NCI-H1694 treated with DMSO at 0.1 percent for 48 hours (cell line): ENCODE measurements at places on chromosomes 3 and 15.

GRCh38 chr3:29011441-29011840 lies 269.4 kb upstream of the RBMS3 start:
- no peak for DNase-seq

DNA sequence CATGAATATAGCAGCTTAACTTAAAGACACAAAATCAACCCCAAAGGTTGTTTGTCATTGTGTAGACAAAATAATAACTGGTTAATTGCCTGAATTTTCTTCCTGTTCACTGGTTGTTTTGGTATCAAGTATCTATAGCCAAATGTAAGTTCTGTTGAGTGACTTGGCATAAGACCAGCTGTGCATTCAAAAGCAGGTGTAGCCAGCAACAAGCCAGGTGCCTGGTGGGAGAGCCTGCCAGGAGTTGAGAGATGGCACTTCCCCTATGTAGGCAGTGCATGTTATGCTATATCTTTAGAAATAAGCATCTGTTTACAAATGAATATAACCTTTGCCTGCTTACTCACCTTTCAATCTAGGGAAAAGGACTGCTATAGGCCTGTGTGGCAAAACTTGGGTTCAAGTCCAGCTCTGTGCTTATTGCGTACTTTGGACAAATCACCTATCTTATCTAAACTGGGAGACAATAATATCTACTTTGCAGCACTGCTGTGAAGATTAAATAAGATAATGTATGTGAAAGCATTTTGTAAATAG lies 84.9 kb upstream of the TBL1XR1 start:
- DNase-seq = peak; percentile 7

DNA sequence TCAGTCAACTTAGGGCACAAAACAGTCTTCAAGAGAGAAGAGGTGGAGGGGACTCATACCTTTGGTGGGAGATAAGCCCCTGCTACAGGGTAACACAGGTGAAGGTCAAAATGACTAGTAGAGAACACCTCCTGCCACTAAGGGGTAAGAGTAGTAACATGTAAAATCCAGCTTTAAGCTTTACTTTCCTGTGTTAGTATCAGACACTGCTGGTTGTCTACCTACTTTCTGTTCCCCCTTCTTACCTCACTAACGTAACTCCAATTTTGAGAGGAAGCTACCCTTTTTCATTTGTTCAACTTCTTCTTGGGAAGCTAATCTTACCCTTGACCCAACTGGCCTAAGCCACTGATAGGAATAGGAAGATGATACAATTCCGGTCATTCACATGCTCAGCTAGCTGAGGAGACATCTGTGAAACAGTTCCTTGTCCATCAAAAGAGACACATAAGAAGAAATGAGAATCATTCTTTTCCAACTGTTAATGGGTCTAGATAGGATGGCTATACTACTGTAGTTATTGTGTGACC lies 826.8 kb upstream of the CFAP20DC start:
- no peak for DNase-seq

DNA sequence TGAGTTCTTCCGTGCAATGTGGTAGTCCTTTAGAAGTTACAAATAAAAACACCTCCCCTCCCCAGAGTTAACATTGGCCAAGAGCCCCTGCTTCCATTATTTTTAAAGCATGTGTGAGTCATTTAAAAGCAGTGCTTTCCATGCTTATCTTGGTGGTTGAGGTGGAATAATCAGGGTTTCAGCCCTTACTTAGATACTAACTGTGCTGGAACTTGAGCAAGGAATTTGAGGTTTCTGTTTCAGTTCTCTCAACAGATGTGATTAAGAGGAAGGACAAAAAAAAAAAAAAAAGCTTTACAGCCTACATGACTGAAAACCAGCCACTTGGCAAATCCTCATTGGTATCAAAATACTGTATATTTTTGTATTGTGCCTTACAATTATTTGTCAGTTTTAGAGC lies 64.5 kb downstream of the CGNL1 start:
- DNase-seq = no peak

GRCh38 chr15:76209942-76210341 lies 101.3 kb downstream of the ETFA start:
- no peak for DNase-seq

DNA sequence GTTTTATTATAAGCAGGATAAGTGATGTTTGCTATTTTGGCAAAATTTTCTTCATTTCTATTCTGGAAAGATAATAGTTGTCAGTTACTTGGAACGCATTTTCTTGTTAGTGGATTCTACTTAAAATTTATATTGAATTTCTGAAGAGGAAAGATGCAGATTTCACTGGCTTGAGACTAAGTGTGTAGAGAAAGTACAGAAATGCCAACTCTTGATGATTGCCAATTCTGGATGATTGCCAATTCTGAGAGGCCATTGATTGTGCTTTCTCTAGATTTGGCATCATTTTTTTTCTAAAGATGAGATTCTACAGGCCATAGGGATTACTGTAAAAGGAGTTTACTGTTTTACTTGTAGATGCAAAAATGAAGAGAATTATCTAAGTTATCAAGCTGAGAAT lies 58.9 kb upstream of the CNTN3 start:
- no peak for DNase-seq

GRCh38 chr15:68464448-68465090 lies 32.6 kb upstream of the ITGA11 start:
- DNase-seq = no peak

GRCh38 chr15:38553071-38553470 lies 11.5 kb downstream of the RASGRP1 start:
- no peak for DNase-seq

DNA sequence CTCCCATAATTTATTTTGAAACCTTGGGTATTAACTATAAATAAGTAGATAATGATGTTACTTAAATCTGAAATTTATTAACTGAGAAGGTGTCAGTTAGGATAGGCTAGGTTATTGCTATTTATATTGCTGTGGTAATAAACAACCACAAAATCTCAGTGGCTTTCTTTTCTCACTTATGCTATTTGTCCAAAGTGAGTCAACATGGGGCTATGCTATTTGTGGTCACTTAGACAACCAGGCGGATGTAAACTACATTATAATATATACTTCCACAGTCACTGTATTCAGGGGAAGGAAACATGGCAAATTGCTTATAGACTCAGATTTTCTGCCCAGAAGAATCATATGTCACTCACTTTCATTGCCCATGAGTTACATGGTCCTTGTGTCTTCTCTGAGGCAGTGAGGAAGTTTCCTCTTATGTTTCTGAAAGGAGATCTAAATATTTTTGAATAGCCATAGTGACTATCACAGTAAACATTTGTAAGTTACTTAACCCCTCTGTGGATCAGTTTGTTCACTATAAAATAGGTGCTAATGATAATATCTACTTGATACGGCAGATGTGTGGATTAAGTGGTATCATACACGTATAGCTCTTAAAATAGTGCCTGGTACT lies 19.8 kb downstream of the HMG20A start:
- no peak for DNase-seq

DNA sequence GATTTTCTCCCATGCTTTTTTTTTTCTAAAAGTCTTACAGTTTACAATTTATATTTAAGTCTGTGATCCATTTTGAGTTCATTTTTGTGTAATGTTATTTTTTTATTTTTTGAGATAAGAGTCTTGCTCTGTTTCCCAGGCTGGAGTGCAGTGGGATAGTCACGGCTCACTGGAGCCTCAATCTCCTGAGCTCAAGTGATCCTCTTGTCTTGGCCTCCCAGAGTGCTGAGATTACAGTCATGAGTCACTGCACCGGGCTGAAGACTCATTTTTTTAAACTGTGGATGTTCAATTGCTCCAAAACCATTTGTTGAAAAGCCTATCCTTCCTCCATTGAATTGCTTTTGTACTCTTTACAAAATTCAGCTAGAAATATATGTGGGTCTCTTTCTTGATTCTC lies 19.5 kb downstream of the LNP1 start:
- DNase-seq = no peak
